Esophagus mucosa (tissue), 1 donor: ENCODE measurements at places on chromosomes 13 and 19. TPM values are rescaled to one million over a fixed set of nuclear protein-coding genes. Genes with fewer than 3 reads are reported as not detected.

DNA sequence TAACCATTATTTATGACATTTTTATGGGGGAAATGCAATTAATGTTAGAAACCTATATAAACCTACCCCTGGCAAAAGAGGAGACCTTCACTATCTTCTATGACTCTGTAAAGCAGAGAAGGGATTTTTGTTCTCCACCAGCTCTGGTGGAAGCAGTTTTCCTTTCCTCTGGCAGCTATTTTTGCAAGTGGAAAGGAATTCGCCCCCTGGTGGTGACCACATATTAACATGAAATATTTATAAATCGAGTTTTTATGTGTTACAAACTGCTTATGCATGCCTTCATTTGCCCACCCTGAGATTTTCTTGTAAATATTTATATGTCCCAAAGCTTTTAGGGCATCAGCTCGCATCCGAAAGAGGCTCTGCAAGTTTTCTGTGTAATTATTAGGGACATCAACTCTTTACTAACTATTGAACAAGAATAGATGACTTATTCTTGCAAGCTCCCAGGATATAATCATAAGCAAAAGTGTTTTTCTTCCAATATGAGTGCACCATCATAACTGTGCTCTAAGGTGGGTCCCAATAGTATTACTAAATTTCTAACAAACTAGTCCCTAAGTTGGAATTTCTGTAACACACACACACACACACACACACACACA, 62.4 kb downstream of the SERTM1 start:
- no peak for ATAC-seq

DNA sequence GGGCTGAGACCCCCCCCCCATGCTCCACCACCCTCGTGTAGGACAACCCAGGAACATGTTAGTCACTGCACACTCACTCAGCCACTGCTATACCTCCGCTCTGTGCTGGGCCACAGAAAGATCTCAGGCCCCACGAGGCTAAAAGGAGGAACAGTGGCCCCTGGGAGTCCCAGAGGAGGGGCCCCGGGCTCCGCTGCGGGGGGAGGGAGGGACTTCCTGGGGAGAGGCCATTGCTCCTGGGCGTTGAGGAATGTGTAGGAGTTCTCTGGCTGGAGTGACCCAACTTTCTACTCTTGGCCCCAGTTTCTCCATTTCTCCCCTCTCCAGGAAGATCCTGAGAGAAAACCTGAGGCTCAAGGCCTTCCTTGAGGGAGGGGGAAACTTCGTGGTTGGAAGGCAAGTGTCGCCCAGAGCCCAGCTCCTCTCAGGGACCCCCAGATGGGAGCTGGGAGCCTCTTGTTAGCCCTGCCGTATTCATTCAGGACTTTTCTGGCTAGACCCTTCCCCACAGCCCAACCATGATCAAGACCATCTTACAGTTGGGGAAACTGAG, 13.6 kb downstream of the ONECUT3 start:
- ATAC-seq, result no peak

RBM26 gene
- 21.0 TPM for total RNA-seq

- peak; percentile 6 for ATAC-seq
These were observed 2.2 kb downstream of the IGFLR1 start for GRCh38 chr19:35740108-35740422.

CGB5 gene
- total RNA-seq, result not detected

CYP2F1 gene
- total RNA-seq, result 0.36 TPM

GRCh38 chr13:105410602-105411001, 1124.9 kb downstream of the EFNB2 start:
- ATAC-seq, result no peak
